Thymus (tissue), 14 donors: ENCODE measurements at places on chromosomes 11 and 22.
A peak's percentile ranks its signal among the peaks of the same experiment; 100 is the strongest.

DNA sequence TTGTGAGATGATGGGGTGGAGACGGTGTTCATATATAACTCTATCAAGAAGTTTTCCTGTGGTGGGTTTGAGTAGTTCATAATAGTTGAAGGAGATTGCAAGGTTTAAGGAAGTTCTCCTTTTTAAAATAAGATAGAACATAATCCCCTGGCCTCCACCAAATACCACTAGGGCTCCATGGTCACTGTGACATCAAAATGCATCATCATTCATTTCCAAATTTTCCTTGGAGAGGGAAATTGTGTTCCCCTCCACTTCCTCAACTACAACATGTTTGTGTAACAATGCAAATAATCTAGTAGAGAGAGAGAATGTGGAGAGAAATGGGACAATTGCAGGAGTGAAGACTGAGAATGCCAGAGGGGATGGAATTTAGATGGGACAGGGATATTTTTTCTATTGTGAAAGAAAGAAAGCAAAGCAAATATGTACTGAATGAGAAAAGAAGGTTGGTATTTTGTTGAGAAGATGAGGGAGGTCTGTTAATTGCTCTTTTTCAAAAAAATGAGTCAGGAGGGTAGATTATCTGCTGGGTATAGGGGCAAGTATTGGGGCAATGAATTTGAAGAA is 33.4 kb upstream of the ZBED5 start:
- no peaks in the 10 kb centered on the region for H3K36me3 ChIP-seq
- no peak for DNase-seq
- H3K4me1 ChIP-seq = no peaks in the 10 kb centered on the region
- no peak overlapping the region for H3K4me3 ChIP-seq

GRCh38 chr22:24389680-24390079 is 37.7 kb upstream of the ADORA2A start:
- H3K4me1 ChIP-seq = no peaks in the 10 kb centered on the region
- H3K27me3 ChIP-seq = no peaks in the 10 kb centered on the region
- peaks cover 11% of the 10 kb centered on the region for H3K36me3 ChIP-seq
- DNase-seq = no peak
- no peak overlapping the region for H3K27ac ChIP-seq
- no peak overlapping the region for H3K4me3 ChIP-seq

DNA sequence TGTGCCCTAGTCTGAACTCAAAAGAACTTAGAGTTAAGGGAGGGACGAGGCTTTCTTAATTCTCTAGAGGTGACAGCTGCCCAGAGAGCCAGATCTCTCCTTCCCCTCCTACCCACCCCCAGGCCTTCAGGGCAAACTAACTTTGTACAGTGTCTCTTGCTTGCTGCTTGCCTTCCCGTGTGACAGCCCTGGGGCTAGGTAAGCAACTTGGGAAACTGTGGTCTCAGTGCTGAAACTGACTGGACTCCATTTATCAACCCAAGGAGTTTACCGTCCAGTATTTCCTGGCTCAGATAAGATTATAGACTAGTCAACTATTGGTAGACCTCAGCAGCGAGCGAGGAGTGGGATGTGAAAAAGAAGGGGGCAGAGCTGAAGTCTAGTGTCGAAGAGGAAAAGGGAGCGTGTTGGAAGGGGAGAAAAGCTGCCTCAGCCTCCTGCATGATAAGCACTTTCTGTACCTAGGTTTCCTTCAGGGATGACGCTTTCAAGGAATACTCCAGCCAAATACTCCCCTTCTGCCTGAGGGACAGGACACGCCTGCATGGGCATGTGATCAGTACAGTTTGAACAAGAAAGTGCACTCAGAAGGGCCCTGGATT is 43.3 kb upstream of the WEE1 start:
- H3K27ac ChIP-seq = peak overlapping the region; percentile 47
- H3K4me3 ChIP-seq = no peak overlapping the region
- no peaks in the 10 kb centered on the region for H3K4me1 ChIP-seq
- H3K27me3 ChIP-seq = no peaks in the 10 kb centered on the region
- H3K36me3 ChIP-seq = peaks cover 21% of the 10 kb centered on the region

- no peak overlapping the region for H3K4me3 ChIP-seq
- H3K27me3 ChIP-seq = no peaks in the 10 kb centered on the region
Observed at GRCh38 chr11:109433753-109434256, 11.8 kb downstream of the C11orf87 start.

DNA sequence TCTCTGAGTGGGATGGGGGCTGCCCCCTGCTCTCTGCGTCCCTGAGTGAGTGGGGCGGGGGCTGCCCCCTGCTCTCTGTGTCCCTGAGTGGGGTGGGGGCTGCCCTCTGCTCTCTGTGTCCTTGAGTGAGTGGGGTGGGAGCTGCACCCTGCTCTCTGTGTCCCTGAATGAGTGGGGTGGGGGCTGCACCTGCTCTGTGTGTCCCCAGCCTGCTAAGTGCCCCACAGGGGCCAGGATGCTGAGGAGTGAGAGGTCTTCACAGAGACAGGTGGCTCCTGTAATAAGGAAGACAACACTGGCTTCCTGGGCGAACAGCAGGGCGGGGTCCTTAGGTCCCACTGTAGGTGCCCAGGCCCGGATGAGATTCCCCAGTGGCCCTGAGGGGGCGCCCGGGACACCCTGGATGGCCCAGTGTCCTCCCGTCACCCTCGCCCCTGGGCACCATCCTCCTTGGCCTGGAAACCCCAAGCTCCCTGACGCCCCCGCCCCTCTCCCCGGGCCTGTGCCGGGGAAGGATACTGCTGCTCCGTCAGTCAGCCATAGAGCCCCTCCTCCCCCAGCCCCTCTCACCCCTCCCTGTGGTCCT is 3.8 kb upstream of the CCDC188 start:
- no peaks in the 10 kb centered on the region for H3K27me3 ChIP-seq
- H3K4me1 ChIP-seq = no peaks in the 10 kb centered on the region
- H3K27ac ChIP-seq = no peak overlapping the region
- no peaks in the 10 kb centered on the region for H3K36me3 ChIP-seq

- no peak overlapping the region for H3K4me3 ChIP-seq
- H3K27me3 ChIP-seq = no peaks in the 10 kb centered on the region
- no peaks in the 10 kb centered on the region for H3K4me1 ChIP-seq
- H3K36me3 ChIP-seq = no peaks in the 10 kb centered on the region
- no peak overlapping the region for H3K27ac ChIP-seq
Observed at GRCh38 chr22:44920183-44920582, 89.6 kb downstream of the PHF21B start.

- H3K36me3 ChIP-seq = peaks cover 4% of the 10 kb centered on the region
- H3K27ac ChIP-seq = no peak overlapping the region
- H3K27me3 ChIP-seq = no peaks in the 10 kb centered on the region
- DNase-seq = no peak
Observed at GRCh38 chr11:73416786-73417185, 40.6 kb downstream of the RELT start.

DNA sequence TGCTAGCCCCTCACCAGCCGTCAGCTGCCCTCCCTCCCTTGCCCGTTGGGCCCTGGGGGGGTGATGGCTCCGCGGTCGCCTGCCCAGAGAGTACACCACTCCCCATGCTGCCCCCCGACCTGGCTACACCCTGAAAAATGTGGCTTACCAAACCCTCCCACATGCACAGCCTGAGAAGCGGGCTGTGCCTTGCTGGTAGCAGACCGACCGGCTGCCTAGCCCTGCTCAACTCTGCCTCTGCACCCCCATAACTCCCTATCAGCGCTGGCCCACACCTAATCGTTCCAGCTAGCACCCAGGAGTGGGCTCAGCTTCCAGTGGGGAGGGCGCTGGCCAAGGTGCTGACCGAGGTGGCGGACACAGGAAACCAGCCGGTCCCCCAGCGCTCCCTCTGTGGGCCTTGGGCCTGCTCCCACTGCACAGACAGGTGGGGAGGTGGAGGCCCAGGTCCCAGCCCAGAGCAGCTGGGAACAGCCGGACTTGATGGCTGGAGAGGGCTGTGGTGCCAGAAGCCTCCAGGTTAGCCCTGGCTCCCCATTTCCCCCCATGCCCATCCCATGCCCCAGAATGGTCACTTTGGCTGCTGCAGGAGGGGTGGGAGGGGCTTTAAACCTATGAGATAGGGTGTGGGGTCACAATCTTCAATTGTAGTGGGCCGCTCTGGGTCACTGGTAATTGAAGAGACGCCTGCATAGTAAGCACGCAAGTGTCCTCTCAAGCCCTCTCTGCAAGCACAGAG is 32.1 kb upstream of the PRODH start:
- H3K4me3 ChIP-seq = no peak overlapping the region
- no peak for DNase-seq
- H3K27me3 ChIP-seq = peaks cover 25% of the 10 kb centered on the region
- no peaks in the 10 kb centered on the region for H3K36me3 ChIP-seq
- no peak overlapping the region for H3K27ac ChIP-seq
- no peaks in the 10 kb centered on the region for H3K4me1 ChIP-seq

GRCh38 chr11:124884340-124884739 is 13.3 kb downstream of the ROBO4 start:
- H3K27ac ChIP-seq = no peak overlapping the region
- H3K4me3 ChIP-seq = no peak overlapping the region
- H3K27me3 ChIP-seq = peaks cover 5% of the 10 kb centered on the region
- no peaks in the 10 kb centered on the region for H3K36me3 ChIP-seq
